ENCODE measurements at places on chromosomes 5 and 9.

- DNase-seq: no peak
These were observed 281.0 kb upstream of the ZNF462 start for GRCh38 chr9:106581973-106582372.

- peak; percentile 11 for DNase-seq
These were observed 82.2 kb downstream of the PRELID2 start for GRCh38 chr5:145752947-145753346.

- peak; percentile 94 for DNase-seq
These were observed 33.9 kb downstream of the SH3PXD2B start for GRCh38 chr5:172420235-172420939.

DNA sequence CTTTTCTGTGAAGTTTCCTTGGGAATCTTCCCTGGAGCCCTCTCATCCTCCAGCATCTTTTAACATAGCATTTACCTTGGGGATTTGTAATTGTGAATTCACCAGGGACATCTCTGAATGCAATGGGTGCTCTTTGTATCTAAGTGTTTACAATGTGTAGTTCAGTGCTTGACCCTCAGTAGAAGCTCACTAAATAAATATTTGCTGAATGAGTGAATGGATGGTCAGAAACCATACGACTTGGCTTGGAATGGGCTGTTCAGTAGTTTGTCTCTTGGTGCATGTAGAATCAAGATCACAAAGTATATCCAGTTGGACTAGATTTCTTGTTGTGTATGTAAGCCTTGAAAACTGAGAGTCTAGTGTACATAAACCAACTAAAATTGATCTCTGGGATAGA lies 81.8 kb upstream of the MEF2C start:
- no peak for DNase-seq

- DNase-seq: no peak
These were observed 372.1 kb downstream of the TLE1 start for GRCh38 chr9:81317223-81317622.

- DNase-seq: no peak
These were observed 1.8 kb upstream of the ADCY2 start for GRCh38 chr5:7393921-7394799.

DNA sequence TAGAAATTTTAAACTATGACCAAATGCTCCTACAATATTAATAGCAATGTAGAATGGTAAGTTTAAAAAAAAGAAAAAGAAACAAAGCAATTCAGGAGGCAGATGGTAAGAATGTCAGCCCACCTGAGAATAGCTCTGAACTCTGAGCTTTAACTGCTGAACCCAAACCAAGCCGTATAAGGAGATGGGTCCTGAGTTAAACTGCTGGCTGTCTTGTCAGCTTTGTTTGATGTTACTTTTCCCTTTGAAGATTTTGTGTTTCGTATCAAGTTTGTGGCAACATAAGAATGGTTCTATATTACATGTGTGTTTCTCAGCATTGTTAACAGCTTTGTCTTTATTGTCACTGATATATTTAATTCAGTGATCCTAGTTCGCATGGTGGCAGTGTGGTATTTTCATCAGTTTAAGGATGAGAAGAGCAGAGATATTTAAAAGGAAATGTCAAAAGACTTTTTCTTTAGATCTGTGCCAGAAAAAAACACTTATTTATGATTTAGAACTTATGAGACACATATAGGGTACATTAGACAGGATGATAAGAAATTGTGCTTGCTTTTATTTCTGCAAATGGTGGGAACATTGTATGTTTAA lies 390.1 kb downstream of the CCDC171 start:
- DNase-seq: no peak

- DNase-seq: no peak
These were observed 30.5 kb downstream of the XRCC4 start for GRCh38 chr5:83107692-83108420.

DNA sequence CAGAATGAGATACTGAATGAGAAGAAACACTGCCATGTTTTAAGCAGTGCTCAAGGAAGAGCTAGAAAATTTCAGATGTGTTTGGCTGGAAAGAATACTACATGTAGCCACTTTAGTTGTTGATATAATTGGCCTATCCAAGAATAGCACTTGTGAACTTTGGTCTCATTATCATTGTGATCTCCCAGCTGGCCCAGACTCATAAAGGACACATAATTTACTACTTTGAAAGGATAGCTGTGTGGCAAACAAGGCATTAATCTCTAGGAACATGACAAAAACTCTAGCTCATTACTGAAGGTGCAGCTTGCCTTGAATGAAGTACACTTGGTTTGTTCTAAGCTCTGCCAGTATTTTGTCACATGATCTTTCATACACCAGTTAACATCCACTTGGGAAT lies 356.3 kb downstream of the CSNK1G3 start:
- no peak for DNase-seq

GRCh38 chr5:91357806-91358205 lies 25.3 kb downstream of the ARRDC3 start:
- DNase-seq: no peak

DNA sequence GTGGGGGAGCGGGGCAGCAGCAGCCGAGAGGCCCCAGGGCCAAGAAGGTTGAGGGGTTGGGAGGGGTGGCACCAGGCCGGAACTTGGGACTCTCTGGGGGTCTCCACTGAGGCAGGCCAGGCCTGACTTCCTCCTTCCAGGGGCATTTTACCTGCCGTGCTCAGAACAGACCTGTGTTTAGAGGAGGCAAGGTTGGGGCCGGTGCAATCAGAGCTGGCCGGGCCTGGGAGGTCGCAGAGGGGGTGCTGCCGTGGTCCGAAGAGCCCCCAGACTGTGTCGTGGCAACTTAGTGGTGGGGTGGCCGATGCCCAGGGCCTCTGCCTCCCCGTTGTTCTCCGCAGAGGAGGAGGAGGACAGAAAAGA lies 21.8 kb downstream of the GLT6D1 start:
- no peak for DNase-seq

- no peak for DNase-seq
These were observed 23.3 kb downstream of the SPZ1 start for GRCh38 chr5:80343067-80343466.

- no peak for DNase-seq
These were observed 101.8 kb downstream of the DOCK8 start for GRCh38 chr9:316382-316965.

DNA sequence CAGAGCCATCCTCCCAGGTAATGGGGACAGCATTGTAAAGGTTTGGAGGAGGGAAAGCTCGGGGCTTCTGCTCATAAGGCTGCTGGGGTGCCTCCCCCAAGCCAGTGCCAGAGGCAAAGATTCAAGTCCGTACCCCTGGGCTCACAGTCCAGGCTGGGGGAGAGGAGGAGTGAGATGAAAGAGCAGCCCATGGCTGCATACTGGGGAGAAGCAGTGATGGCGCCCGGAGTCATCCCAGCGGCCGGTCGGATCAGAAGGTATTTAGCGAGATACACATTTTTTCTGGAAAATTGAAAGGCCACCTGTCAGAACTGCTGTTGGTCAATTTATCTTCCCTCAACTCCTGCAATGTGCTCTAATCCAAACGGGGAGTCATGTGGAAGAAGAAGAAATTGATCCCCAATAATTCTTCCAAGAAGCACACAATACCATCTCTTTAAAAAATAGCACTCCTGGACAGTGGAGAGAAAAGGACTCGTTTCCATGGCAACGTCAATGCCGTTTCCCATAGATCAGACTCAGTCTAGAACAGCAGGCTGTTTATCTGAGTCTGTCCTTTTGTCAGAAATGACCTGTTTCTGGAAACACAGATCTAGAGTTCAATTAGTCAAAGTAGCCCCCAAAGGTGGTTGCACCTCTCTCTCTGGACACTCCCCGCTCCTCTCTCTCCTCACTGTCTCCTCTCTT lies 65.9 kb downstream of the NSG2 start:
- DNase-seq: no peak

GRCh38 chr9:135960411-135961276 lies 529 bp downstream of the UBAC1 start:
- no peak for DNase-seq

All from AG09319 (cell line).